ENCODE measurements at places on chromosomes 16 and 17. TPM values are rescaled to one million over a fixed set of nuclear protein-coding genes. Genes with fewer than 3 reads are reported as not detected.
A peak's percentile ranks its signal among the peaks of the same experiment; 100 is the strongest.

GRCh38 chr17:30290696-30291542 is 825 bp downstream of the BLMH start:
- DNase-seq = peak; percentile 75

- DNase-seq = no peak
These were observed 1.7 kb upstream of the COL1A1 start for GRCh38 chr17:50203086-50203485.

GRCh38 chr17:32854207-32854606 is 22.7 kb downstream of the MYO1D start:
- DNase-seq = no peak

DNA sequence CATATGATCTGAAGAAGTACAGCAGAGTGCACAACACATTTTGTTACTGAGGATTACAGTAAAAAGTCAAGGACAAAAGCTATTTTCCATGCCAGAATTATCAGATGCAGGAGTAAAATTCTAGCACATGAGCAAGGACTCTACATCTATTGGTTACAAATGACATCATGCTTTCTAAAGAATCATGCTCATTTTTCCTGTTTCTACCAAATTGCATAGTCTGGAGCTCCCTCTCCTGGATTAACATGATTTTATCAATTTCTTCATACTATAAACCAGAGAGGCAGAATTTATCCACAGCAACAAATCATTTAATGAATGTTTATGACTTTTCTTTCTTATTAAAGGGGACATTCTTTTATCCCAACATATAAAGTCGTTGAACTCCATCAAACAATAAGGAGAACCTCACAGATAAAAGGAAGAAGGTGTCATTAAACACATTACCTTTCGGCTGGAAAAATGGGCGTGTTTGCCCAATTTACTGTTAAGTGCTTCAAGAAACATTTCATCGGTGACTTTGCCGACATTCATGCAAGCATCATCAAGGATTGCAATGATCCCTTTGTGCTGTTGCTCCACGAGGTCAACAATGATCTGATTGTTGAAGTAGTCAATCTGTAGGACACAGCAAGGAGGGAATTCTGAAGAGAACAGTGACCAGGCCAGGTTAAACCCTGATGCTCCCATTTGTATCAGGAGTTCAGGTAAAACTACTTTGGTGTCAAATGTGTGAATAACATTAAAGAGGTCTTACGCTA is 121.7 kb downstream of the MYO1D start:
- no peak for DNase-seq

DNA sequence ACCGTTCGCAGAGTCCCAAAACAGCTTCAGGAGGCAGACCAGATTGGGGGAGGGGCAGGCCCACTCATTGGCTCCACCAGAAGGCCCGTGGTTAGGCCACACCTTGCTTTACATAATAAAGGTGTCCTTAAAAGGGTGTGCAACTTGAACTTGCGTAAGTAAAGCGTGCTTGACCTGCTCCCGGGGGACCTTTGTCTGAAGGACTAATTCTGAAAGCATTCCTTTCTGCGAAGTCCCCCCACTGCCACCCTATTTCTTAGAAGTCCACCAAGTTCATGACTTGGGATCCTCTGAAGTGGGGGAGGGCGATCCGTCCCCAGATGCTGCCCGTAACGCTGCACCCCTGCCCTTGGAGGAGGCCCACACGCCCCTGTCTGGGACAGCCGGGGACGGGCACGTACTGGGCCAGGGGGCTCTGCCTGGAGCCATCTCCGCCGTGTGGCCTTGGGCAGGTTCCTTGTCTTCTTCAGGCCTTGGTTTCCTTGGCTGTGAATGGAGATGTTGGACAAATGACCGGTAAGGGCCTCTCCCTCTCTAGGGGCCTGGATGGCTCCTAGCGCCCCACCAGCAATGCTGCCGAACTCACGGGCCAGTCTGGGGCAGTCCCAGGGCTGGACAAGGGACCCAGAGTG is 823 bp upstream of the ZNF469 start:
- no peak for DNase-seq

- peak; percentile 49 for DNase-seq
These were observed 3.6 kb downstream of the TP53I13 start for GRCh38 chr17:29571883-29572681.

GRCh38 chr17:45016237-45016636 is 35.2 kb downstream of the DCAKD start:
- DNase-seq = no peak

DNA sequence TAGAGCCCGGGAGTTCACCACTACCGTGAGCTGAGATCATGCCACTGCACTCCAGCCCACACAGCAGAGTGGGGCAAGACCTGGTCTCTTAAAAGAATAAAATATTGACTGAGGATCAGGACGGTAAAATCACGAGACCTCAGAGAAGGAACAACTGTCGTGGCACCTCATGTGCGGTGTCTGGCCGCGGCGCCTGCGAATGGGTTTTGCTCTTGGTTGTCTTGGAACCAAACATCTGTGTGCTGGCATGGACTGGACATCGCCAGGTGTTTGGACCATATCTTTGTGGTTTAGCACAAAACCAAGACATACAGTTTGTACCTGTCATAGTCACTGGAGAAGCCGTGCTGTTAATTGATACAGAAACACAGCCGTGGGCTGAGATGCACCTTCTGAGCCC is 212.9 kb upstream of the CHMP6 start:
- no peak for DNase-seq

DNA sequence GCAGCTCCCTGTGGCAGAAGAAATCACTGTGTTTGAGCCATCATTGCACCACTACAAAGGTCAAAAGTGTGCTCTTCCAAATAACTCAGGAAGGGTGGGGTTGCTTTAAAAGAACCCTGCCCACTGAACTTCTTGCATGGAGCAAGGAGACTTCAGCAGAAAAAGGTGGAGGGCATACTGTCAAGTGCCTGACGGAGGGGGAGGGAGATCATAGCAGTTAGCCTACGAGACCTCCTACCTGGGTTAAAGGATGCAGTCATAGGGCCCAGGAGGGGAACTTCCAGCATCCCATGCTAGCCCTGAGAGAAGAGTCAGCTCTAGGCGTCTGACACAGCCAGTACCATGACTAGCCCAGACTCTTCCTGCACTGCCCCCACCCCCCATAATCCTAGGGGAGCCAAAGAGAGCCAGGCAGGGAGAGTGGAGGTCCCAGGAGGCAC is 45.3 kb upstream of the MSI2 start:
- no peak for DNase-seq

Gene GLIS2
- 6.7 TPM for total RNA-seq

Gene RIPOR1
- total RNA-seq = 79.4 TPM

Gene MGAT5B
- 9.0 TPM for total RNA-seq

Gene MYH1
- 0.47 TPM for total RNA-seq
